Mesothelial cell of epicardium (in vitro differentiated cells): ENCODE measurements at places on chromosomes 5 and 9. TPM values are rescaled to one million over a fixed set of nuclear protein-coding genes. Genes with fewer than 3 reads are reported as not detected.

The CCDC183 gene
- 25.1 to 29.1 TPM (median 26.5 TPM) in 3 replicates for total RNA-seq

The CDH9 gene
- total RNA-seq = 0.65 to 1.2 TPM (median 0.66 TPM) in 3 replicates

The EQTN gene
- 0.71 to 1.4 TPM (median 1.2 TPM) in 3 replicates for total RNA-seq

The ANGPTL2 gene
- total RNA-seq = 15.5 to 16.6 TPM (median 16.6 TPM) in 3 replicates

The GRM6 gene
- total RNA-seq = not detected in 3 replicates

The LCN12 gene
- 13.3 to 15.9 TPM (median 13.8 TPM) in 3 replicates for total RNA-seq

The GABRA6 gene
- not detected in 3 replicates for total RNA-seq

The MLLT3 gene
- total RNA-seq = 41.4 to 45.8 TPM (median 42.5 TPM) in 3 replicates

The MIGA2 gene
- 36.1 to 37.9 TPM (median 36.2 TPM) in 3 replicates for total RNA-seq

The IRX4 gene
- total RNA-seq = not detected in 3 replicates

The OBP2B gene
- total RNA-seq = not detected in 3 replicates

The SOHLH1 gene
- total RNA-seq = not detected in 3 replicates

The RHOBTB3 gene
- total RNA-seq = 146 to 154 TPM (median 153 TPM) in 3 replicates

The GRIA1 gene
- total RNA-seq = 1.2 to 1.8 TPM (median 1.3 TPM) in 3 replicates

The CNTLN gene
- 12.6 to 14.0 TPM (median 13.2 TPM) in 3 replicates for total RNA-seq

The CSF2 gene
- total RNA-seq = not detected in 3 replicates

The ADAMTS19 gene
- 12.8 to 14.8 TPM (median 13.2 TPM) in 3 replicates for total RNA-seq

The IL13 gene
- total RNA-seq = 0.33 to 0.78 TPM (median 0.50 TPM) in 3 replicates

The GHR gene
- total RNA-seq = 7.9 to 9.9 TPM (median 9.7 TPM) in 3 replicates

The CRHBP gene
- total RNA-seq = 5.3 to 10.7 TPM (median 8.0 TPM) in 3 replicates

The FAM153A gene
- 0.04 TPM in 1 of 3 replicates, not detected in the others for total RNA-seq

The FOXD4L5 gene
- 0.16 to 0.29 TPM (median 0.22 TPM) in 3 replicates for total RNA-seq

The PRRX2 gene
- total RNA-seq = 7.5 to 10.1 TPM (median 8.7 TPM) in 3 replicates

The CFAP90 gene
- 0.35 to 1.3 TPM (median 0.85 TPM) in 3 replicates for total RNA-seq

The RUSC2 gene
- 33.5 to 36.1 TPM (median 34.5 TPM) in 3 replicates for total RNA-seq

The DBH gene
- total RNA-seq = not detected in 3 replicates

The CDK7 gene
- total RNA-seq = 25.1 to 26.5 TPM (median 26.4 TPM) in 3 replicates

The ACTBL2 gene
- total RNA-seq = 0.07 TPM in 2 of 3 replicates, not detected in the other

The MTRR gene
- total RNA-seq = 40.5 to 44.1 TPM (median 40.7 TPM) in 3 replicates

The KIF4B gene
- 0.07 to 0.11 TPM in 2 of 3 replicates, not detected in the other for total RNA-seq

The PKD2L2 gene
- not detected in 3 replicates for total RNA-seq

The HEMGN gene
- not detected in 3 replicates for total RNA-seq

The DNAI1 gene
- total RNA-seq = not detected in 3 replicates

The GDNF gene
- total RNA-seq = 0.51 to 0.86 TPM (median 0.85 TPM) in 3 replicates

The PDGFRB gene
- total RNA-seq = 100 to 105 TPM (median 102 TPM) in 3 replicates

The SEPTIN8 gene
- total RNA-seq = 54.9 to 58.9 TPM (median 58.6 TPM) in 3 replicates

The ENC1 gene
- total RNA-seq = 123 to 129 TPM (median 125 TPM) in 3 replicates

The MRPL41 gene
- total RNA-seq = 22.7 to 26.6 TPM (median 26.2 TPM) in 3 replicates

The TMC1 gene
- 0.22 to 0.29 TPM in 2 of 3 replicates, not detected in the other for total RNA-seq

The INSL6 gene
- total RNA-seq = not detected in 3 replicates

The SLC25A2 gene
- 1.3 to 1.6 TPM (median 1.6 TPM) in 3 replicates for total RNA-seq

The CCDC171 gene
- 7.3 to 9.8 TPM (median 8.3 TPM) in 3 replicates for total RNA-seq

The DNAJC18 gene
- total RNA-seq = 24.9 to 28.9 TPM (median 25.2 TPM) in 3 replicates

The SLC9A3 gene
- 1.9 to 2.4 TPM (median 2.3 TPM) in 3 replicates for total RNA-seq

The CPEB4 gene
- 9.5 to 15.7 TPM (median 15.3 TPM) in 3 replicates for total RNA-seq

The IL5 gene
- not detected in 3 replicates for total RNA-seq

The IFNK gene
- not detected in 3 replicates for total RNA-seq

The FOXD4L4 gene
- 0.31 to 0.38 TPM in 2 of 3 replicates, not detected in the other for total RNA-seq

The CDKN2B-AS1 gene
- 8.2 to 10.8 TPM (median 8.8 TPM) in 3 replicates for total RNA-seq

The PHYHD1 gene
- total RNA-seq = 22.2 to 25.4 TPM (median 24.3 TPM) in 3 replicates

The CDH12 gene
- total RNA-seq = 1.6 to 1.7 TPM (median 1.6 TPM) in 3 replicates

The REEP2 gene
- 14.2 to 19.7 TPM (median 15.6 TPM) in 3 replicates for total RNA-seq

The PCDHB3 gene
- total RNA-seq = 19.2 to 21.6 TPM (median 19.8 TPM) in 3 replicates

The IL9 gene
- total RNA-seq = not detected in 3 replicates
